ENCODE measurements at places on chromosomes 2 and 18. TPM values are rescaled to one million over a fixed set of nuclear protein-coding genes. Genes with fewer than 3 reads are reported as not detected.

PROKR1 gene
- total RNA-seq = 0.10 TPM

RAB6C gene
- 0.50 TPM for total RNA-seq

KHK gene
- 28.4 TPM for total RNA-seq

CYP26B1 gene
- total RNA-seq = 5.4 TPM

GAD1 gene
- 1.7 TPM for total RNA-seq

SMAD2 gene
- 97.8 TPM for total RNA-seq

SPEG gene
- 49.4 TPM for total RNA-seq

MOCOS gene
- total RNA-seq = 3.2 TPM

MAL gene
- total RNA-seq = 205 TPM

GKN1 gene
- total RNA-seq = 1.7 TPM

UGT1A3 gene
- 0.19 TPM for total RNA-seq

ZBTB14 gene
- total RNA-seq = 11.4 TPM

RIT2 gene
- not detected for total RNA-seq

SLC4A3 gene
- 8.0 TPM for total RNA-seq

FLACC1 gene
- 0.48 TPM for total RNA-seq

DIPK1C gene
- 0.36 TPM for total RNA-seq
